ENCODE measurements at places on chromosomes 3 and 15.

GRCh38 chr3:99803297-99803696 lies 14.4 kb upstream of the CMSS1 start:
- DNase-seq = no peak

DNA sequence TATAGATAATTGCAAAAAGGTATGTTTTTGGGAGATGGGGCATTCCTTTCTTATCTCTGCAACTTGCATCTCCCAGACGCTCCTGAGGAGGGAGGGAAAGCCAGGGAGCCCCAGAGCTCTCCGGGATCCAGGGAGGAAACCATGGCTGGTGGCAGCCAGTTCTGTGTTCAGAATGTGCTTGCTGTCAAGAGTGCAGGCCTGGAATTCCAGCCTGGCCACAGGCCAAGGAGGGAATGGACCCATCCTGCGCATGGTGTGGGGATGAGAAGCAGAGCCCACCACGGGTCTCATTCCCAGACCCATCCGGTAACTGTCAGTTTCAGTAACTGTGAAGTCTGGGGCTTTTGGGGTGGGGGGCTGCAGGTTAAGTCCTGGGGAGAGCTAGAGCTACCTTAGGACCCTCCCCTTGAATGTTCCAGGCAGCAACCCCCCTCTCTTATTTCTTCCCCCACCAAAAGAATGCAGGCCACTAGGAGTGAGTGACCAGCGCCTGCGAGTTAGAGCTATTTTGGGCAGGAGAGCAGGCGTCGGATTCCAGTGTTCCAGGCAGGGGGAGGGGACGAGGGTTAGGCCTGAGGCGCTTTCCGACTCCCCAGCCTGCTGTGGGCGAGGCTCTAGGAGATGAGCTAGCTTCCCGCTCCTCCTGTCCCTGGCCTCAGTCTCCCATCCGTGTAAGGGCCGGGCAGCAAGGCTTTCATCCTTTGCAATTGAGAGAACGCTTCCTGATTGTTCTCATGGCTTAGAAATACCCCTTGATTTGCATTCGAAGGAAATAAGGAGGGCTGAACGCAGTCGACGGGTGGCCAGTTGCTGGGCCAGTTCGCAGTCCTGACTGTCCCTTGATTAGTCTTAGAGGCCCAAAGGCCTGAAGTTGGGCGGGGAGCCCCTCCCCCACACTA lies 781 bp upstream of the DAG1 start:
- peak; percentile 93 for DNase-seq

DNA sequence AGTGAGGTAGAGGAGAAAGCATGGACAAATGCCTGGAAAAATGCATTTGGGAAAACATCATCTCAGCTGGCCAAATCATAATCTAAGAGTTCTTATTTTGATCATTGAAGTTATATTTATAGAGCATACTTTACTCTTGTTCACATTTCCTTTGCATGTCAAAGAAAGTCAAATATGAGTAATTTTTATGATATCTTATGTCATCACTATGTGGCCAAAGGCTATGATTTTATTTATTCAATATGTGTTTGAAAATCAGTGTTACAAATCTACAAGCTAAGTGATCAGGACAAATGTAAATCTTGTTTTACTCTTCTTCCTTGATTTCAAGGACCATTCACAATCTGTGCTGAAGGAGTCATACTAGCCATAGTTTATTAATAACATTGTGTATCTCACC lies 237.2 kb upstream of the DPH6 start:
- DNase-seq = peak; percentile 1

DNA sequence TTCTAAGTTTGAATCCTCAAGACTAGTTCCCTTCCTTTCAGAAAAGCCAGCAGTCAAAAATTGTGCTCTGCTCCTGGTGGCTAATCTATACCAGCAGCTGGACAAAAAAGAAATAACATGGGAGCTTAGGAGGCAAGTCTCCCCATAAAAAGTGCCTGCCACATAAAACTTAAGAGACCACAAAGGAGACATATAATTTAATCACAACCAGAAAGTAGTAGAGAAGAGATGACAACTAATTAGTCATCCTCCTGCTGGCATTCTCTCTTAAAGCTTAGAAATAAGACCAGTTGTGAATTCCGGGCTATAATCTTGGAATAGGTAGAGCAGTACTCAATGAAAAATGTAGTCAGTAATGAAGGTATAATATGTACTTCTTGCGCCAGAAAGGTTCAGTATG lies 20.2 kb upstream of the IMPG2 start:
- DNase-seq = peak; percentile 25

GRCh38 chr15:63353887-63354286 lies 27.8 kb downstream of the CA12 start:
- DNase-seq = no peak

- no peak for DNase-seq
Observed at GRCh38 chr3:57003676-57004075, 56.8 kb upstream of the SPATA12 start.

- peak; percentile 68 for DNase-seq
Observed at GRCh38 chr3:161274691-161275298, 53.7 kb downstream of the NMD3 start.

GRCh38 chr15:40065166-40065565 lies 26.2 kb upstream of the SRP14 start:
- DNase-seq = no peak

- no peak for DNase-seq
Observed at GRCh38 chr3:98095882-98096281, 8.9 kb downstream of the OR5AC2 start.

GRCh38 chr3:15391007-15391406 lies 36.3 kb downstream of the METTL6 start:
- no peak for DNase-seq

DNA sequence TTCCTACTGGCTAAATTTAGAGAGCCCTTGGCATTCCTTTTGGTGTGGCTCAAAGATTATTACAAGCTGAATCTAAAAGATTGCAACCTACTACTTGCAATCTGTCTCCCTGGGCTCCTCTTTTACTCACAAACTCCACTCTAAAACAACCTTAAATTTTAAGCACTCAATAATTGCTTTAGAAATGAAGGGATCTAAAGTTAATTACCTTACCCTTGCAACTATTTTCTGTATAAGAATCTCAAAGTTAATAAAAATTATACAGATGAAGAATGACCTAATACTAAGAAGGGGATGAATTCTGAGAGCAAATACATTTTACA lies 60.2 kb downstream of the ESYT3 start:
- DNase-seq = no peak

DNA sequence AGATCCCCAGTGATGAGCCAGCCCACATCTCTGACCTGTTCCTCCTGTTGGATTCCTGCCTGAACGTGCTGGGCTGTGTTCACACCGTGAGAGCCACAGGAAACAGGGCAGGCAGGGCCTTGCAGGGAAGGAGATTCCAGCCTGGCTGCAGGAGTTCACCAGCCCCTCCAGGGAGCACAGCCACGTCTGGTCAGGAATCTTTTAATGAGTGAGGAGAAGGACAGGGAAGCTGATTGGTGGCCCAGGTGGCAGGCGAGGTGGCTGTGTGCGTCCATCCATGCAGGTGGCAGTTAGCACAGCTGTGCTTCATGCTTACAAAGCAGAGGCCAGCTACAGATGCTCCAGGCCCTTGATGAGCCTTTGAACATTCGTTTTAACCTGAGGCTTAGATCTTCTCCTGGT lies 10.5 kb downstream of the LRRK1 start:
- no peak for DNase-seq

- DNase-seq = peak; percentile 21
Observed at GRCh38 chr3:25103391-25103790, 324.7 kb upstream of the RARB start.

GRCh38 chr3:23913873-23914743 lies 2.7 kb downstream of the NKIRAS1 start:
- no peak for DNase-seq

DNA sequence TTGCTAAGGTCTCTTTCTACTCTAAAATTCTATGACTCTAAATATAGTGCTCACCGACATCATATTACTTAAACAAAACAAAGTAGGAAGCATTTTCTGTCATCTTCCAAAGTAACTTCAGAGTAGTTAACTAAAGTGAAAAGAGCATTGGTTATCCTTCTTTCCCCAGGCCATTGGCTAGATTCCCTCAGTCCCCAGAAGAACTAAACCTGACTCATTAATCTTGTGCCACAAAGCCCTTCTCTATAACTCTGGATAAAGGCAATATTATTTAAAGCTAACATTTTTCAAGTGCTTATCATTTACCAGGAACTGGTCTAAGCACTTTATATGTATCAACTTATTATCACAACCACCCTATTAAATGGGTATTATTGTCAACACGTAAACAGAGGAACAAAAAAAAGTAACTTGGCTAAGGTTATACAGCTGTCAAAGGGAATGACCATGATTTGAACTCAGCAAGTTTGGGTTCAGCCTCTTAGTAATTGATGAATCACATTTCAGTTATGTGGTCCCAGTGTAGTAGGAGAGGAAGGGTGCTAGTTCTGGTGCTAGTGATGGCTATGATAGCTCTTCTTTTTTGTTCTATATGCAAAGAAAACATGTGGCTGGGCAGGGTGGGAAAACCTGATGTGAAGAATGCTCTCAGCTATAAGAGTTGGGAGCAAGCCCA lies 304.9 kb downstream of the FGF12 start:
- peak; percentile 65 for DNase-seq

DNA sequence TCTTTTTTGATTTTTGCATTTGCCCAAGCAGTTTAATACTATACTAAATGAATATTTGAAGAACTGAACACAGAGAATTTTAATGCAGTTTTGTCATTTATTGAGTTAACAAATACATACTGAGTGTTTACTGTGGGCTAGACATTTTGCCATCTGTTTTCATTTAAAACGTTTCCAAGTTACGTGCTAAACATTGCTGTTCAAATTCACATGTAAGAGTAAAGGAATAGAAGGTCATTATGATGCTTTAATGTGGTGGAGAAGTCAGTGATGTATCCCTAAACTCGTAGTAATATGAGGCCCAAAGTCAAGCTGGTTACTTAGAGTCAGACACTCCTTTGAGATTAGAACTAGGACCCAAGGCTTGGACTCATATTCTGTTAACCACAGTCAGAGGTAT lies 49.4 kb downstream of the CRYBG3 start:
- DNase-seq = no peak

GRCh38 chr3:182115328-182116015 lies 403.7 kb downstream of the SOX2 start:
- no peak for DNase-seq

DNA sequence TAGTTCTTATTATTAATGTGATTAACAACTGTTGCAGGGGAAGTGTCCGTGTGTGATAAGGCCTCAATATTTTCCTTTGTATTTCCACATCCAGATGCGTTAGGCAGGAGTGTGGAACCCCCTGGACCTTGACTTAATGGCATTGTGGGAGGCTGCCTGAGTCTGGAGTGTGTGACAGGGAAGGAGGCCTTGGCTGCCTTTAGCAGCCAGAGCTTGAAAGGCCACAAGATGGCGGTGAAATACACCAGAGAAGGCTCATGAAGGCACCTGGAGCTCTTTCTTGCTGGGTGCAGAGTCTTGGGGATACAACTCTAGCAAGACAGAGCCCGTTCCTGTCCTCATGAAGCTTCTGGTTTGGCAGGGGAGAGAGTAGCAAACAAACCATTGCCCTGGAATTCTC lies 36.9 kb downstream of the POLR2M start:
- DNase-seq = peak; percentile 19

- no peak for DNase-seq
Observed at GRCh38 chr3:150059241-150059640, 88.5 kb upstream of the PFN2 start.

DNA sequence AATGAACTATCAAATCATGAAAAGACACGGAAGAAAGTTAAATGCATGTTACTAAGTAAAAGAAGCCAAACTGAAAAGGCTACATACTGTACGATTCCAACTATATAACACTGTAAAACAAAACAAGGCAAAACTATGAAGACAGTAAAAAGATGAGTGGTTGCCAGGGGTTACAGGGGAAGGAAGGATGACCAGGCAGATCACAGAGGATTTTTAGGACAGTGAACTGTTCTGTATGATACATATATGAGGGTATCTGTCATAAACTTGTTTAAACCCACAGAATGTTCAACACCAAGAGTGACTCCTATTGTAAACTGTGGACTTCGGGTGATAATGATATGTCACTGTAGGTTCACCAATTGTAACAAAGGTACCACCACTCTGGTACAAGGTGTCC lies 60.6 kb downstream of the CHSY1 start:
- DNase-seq = peak; percentile 35

DNA sequence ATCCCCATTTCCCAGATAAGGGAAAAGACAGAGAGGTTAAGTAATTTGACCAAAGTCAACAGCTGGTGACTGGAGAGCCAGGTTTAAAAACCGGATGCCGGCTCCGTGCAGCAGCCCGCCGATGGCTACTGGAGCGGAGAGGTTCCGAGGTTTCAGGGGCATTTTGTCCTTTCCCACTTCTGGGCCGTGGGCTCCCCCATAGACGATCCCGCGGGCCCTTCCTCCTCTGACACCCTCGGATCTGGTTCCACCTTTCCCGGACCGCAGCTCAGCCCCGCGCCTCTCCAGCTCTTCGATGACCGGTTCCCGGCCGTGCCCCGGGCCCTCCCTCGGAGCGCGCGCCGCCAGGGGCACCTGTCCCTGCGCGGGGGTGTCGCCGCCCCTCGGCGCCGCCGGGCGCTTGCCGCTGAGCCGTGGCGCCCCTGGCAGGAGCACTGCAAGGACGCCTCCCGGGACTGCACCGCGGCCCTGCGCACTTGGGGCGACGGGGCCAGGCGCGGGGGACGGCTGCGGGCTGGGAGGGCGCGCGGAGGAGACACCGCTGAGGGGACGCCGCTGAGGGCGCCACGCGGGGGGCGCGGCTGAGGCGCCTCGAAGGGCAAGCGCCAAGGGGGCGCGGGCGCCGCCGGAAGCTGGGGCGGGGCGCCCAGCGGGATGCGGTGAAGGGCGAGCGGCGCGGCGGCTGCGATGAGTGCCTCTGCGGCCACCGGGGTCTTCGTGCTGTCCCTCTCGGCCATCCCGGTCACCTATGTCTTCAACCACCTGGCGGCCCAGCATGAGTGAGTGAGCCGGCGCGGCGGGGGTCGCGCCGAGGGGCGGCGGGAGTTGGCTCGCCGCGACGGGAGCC lies at the start of gene TM6SF1:
TSS of gene TM6SF1 (plus strand) at position 652 of the 847 bp plus-strand sequence. CDS start at position 688, 36 bp downstream.
- peak; percentile 10 for DNase-seq

- DNase-seq = no peak
Observed at GRCh38 chr3:54906763-54907162, 21.1 kb downstream of the LRTM1 start.

- DNase-seq = no peak
Observed at GRCh38 chr15:29024662-29025061, 138.9 kb downstream of the APBA2 start.

- DNase-seq = peak; percentile 52
Observed at GRCh38 chr3:13574798-13575451, 26.0 kb downstream of the FBLN2 start.

- DNase-seq = peak; percentile 45
Observed at GRCh38 chr3:188059351-188059750, 94.6 kb upstream of the LPP start.

DNA sequence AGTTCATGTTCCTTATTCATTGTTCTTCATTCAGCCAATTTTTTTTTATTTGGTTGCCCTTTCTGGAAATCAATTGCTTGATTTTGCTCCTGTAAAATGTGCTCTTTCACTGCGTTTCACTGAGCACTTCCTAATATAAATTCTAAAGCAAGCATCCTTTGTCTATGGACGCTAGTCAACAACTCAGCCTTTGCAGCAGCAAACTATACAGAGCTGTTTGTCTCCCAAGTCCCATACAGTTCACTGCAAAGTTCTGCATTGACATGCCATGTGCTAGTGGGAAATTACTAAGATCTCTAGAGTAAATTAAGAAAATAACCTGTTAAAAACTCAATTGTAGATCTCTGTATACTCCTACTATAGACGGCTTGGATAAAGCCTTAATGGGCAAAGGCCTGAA lies 130.1 kb upstream of the BHLHE40 start:
- DNase-seq = no peak

- no peak for DNase-seq
Observed at GRCh38 chr3:30180310-30181177, 425.9 kb upstream of the TGFBR2 start.

Data from EL (cell line).